ENCODE measurements at places on chromosomes 6 and 20.
A peak's percentile ranks its signal among the peaks of the same experiment; 100 is the strongest.

- peak; percentile 37 for DNase-seq
Observed at GRCh38 chr20:36472637-36473090, 68.7 kb upstream of the MYL9 start.

- DNase-seq: no peak
Observed at GRCh38 chr6:33080127-33081089, 4.6 kb downstream of the HLA-DPB1 start.

- no peak for DNase-seq
Observed at GRCh38 chr6:105986998-105987397, 99.1 kb upstream of the PRDM1 start.

GRCh38 chr6:158016571-158017383 lies 35.1 kb downstream of the SYNJ2 start:
- no peak for DNase-seq

DNA sequence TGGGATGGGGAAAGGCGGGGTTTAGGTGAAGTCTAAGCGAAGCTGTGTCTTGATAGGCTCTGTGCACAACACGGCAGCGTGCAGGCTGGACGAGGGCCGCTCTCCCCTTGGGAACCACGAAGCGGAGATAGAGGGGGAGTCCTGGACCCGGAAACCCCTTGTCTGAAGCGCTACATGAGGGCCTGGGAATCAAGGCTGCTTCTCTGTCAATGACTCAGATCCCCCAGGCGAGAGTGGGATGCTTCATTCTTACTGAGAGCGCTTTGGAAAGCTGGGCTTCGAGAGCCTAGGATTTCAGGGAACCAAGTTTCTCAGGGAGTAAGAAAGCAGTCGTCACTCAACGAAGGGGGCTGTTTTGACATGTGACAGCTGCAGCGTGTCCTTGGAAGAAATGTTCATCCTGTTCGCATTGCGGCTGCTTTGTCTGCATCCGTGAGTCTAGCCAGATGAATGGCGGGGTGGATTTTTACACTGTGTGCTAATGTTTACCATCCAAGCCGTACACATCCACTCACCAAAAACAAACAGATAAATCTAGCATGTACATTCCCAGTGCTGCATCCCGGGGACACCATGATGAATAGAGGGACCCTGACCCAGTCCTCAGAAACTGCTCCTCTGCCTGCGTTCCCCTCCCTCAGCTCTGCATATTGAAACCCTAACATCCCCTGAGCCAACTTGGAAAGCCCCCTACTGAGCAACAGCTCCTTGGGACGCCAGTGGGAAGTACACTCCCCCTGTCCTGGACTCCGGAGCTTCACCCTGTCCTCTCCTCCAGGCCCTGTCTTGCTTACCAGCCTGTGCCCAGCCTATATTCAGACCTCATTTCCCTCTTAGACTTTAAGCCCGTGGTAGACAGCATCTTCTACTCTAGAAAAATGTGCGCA lies 24.5 kb upstream of the RTF2 start:
- DNase-seq: no peak

All from central memory CD4-positive, alpha-beta T cell (primary cell).